ENCODE measurements at places on chromosomes 16 and 17.

DNA sequence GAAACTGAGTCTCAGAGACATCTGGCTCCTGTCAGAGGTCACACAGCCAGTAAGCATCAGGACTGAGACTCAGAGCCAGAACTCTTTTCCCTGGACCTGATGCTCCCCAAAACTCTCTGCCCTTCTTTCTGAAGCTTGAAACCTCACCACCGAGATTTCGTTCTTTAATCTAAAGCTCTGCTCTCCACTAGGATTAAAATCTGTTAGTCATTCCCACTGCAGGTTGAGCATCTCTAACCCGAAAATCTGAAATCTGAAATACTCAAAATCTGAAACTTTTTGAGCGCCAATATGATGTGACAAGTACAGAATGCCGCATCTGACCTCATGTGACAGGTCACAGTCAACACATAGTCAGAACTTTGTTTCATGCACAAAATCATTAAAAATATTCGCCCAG is 2.2 kb downstream of the CDH16 start:
- no peak for DNase-seq

DNA sequence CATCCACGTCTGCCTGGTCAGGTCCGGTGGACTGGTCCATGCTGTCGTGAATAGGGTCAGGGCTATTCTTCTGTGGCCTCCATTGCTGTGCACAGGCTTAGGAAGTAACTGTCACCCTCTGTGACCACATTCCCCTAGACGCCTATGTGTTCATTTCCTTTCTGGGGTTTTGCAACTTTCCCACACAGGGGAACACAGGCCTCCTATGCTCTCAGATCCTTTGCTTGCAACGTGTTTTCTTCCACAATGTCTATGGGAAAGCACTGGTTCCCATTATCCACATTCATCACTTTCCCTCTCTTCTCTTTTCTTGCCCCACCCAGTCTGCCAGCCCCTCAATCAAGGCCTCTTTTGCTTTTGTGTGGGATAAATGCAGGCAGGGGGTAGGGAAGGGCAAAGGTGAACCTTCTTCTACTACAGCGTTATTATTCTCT is 43.2 kb upstream of the DNAJA2 start:
- no peak for DNase-seq

- DNase-seq, result no peak
Observed at GRCh38 chr17:4972752-4973151, 5.1 kb upstream of the SPAG7 start.

- no peak for DNase-seq
Observed at GRCh38 chr16:53282975-53283946, 151.0 kb upstream of the RBL2 start.

DNA sequence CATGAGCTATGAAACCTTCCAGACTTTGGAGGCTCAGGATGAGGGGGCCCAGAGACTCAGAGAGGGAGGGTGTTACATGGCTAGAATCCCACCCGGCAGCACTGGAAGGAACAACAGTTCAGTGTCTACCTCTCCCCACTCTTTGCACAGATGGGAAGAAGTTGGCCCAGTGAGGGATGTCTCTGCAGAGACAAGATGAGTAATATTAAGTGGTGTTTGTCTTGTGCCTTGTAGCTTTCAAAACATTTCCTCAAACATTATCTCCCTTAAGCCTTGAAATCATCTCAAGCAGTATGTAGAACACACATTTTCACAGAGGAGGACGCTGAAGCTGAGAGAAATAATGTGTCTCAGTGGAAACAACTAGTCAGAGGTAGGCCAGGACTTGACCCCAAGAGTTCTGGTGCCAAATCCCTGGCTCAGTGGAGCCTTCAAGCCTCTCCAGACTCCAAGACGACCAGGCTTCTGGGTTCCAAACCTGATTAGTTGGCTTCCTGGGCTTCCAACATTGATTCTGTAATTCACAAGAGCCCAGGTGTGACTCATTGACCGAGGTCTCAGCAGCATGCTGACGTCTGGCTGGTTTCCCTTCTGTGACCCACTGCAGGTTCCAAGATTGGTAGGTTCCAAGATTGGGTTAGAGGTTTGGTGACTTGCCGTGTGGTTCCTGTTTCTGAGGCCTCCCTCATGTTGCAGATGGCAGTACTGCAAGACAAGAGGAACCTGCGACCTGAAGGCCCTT is 7.4 kb downstream of the RNF112 start:
- DNase-seq, result no peak
